NCI-H774 (cell line): ENCODE measurements at places on chromosomes 1 and 21.

DNA sequence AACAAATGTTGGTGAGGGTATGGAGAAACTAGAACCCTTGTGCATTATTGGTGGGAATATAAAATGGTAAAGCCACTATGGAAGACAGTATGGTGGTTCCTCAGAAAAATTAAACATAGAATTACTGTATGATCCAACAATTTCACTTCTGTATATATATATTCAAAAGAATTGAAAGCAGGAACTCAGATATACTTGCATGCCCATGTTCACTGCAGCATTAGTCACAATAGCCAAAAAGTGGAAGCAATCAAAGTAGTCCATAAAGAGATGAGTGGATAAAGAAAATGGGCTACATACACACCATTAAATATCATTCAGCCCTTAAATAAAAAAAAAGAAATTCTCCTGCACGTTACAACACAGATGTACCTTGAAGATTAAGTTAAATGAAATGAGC lies 34.1 kb downstream of the ABL2 start:
- no peak for DNase-seq

DNA sequence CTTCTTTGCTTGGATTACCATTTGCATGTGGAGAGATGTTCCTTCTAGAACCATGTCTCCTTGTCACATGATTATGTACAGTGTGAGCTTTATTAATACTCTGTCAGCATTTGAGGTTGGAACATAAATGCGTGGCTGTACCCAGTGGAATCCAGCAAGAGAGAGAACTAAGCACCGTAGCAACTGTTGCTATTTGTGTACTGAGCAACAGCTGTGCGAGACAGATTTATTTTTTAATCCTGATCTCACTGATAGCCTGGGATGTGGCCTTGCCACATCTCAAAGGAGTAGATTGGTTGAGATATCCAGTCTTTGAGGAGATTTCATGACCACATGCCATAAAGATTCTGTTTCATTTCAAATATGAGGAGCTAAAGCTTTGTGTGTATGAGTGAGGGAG lies 43.4 kb downstream of the KIF1B start:
- no peak for DNase-seq

DNA sequence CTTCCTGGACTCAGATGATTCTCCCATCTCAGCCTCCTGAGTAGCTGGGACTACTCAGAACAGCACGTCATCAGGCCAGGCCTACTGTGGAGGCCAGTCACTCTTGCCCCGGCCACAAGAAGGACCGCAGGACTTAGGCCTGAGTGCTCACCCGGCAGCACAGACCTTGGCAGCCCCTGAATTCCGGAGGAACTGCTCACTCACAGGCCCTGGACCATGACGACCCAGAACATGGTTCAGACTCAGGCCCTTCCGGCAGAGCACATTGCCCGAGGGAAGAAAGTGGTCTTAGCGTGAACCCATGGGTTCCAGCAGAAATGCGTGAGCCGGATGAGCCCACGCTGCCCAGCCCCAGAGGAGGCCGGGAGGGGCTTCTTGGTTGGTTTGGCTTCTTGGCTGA lies 177.3 kb upstream of the TMEM51 start:
- no peak for DNase-seq

GRCh38 chr1:116515702-116516101 lies 55.1 kb downstream of the CD58 start:
- DNase-seq: no peak

DNA sequence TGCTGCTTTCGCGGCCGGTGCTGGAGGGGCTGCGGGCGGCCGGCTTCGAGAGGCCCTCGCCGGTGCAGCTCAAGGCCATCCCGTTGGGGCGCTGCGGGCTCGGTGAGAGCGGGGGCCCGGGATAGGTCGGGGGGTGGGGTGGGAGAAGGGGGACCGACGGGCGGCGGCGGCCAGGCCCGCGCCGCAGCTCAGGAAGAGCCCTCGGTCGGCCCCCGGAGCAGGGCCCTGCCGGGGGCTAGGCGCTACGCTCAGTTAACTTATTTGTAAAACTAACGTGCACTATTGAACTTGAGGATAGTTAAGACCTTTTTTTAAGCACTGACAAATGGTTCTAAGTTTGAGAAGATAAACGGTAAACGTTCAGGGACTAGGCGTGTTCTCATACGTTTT lies 418 bp downstream of the DDX20 start:
- no peak for DNase-seq

DNA sequence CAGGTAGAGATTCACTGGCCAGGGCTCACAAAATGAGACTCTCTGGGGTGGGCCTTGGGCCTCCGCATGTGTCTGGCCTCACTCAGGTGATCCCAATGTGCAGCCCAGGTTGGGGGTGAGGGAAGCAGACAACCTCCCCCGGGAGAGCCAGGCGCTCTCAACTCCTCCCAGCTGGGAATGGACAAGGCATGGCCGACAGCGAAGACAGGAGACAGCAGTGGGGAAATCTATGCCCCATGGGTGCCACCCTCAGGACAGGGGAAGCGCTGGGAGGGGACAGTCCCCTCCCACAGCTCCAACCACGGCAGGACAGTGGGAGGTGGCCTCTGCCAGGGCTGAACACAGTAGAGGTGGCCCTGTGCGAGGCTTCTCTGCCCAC lies 47.7 kb downstream of the PRDM15 start:
- no peak for DNase-seq

DNA sequence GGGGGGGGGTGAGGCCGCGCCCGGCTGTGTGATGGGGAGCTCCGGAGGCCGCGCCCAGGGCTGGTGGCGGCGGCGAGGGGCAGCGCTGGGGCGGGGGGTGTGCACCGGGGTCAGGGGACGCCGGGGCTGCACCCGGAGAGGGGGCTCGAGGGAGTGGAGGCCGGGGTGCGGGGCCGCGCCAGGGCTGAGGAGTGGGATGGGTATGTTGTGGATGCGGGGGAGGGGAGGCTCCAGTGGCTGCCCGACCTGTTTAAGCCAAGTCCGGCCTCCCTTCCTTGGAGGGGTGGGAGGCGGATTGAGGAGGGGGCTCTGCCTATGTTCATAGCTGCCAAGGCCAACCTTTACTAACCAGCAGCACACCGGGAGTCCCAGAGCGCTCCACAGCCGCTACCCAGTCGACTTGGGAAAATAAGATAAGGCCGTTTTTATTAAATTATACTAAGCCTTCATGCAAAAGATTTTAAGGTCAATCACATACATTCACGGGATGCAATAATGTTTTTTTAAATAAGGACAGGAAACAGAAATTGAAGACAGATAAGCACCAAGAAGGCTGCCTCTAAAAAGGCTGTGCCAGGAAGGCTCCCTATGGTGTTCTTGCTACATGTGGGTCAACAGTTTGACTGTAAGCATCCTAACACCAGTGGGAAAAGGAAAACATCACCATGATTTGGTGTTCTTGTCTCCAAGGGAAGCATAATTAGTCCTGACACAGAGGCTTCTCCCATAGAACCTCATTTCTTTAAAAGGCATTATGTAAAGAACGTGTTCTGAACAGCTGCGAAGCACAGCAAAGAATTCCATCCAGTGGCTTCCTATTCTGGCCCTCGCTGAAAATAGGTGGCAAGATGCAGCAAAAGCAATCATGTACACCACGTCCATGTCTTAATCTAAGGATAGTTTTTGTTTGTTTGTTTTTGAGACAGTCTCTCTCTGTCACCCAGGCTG lies 626 bp upstream of the HLCS start:
- DNase-seq: no peak

DNA sequence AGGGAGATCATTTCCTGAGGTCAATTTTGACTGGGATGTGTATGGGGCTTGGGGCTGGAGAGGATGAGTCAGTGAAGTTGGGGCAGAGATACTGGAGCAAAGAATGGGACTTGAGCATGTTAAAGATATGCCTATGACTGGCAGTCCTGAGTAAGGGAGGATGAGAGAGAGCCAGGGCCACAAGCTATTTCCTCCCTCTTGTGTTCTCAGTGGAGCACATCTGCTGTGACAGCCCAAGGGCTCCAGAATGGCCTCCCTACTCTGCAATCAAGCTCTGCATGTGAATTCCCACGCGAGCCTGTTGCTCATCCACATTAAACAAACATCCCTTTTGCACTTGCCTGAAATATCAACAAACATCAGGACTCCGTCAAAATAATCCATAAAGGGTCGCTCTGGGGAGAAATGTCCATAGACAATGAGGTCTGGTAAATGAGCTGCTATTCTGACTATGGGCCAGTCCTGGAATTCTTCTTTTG lies 9.2 kb downstream of the ADCY10 start:
- no peak for DNase-seq

DNA sequence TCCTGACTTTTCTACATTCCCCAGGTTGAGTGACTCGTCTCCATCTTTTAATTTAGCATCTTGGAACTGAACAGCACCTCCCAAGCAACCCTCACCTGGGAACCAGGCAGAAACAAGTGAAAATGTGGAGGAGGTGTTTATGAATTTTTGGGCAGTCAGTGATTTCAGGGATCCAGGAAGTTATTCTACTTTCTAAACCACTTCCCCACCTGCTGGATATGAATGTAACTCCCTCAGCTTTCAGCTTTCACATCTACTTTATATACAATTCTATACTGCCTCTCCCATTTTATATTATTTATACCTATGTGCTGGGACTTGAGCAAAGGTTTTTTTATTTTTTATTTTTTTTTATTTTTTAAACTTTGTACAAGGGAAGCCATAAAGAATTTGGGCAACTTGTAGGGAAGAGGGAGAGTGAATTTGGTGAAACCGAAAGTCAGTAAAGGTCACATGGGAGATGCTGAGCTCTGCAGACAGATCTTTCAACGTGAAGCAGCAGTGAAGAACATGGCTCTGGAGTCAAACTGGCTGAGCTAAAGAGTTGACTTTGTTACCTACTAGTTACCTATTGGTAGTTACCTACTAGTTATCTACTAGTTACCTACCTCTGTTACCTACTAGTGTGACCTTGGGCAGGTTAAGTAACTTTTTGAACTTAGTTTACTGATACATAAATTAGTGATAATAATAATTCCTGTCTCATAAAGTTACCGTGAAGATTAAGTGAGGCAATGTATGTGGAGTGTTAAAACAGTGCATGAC lies 45.5 kb downstream of the DDR2 start:
- DNase-seq: no peak
